ENCODE measurements at places on chromosomes 2 and 18.

- DNase-seq = no peak
Measured at GRCh38 chr2:19819097-19820065, 82.4 kb downstream of the TTC32 start.

GRCh38 chr2:163778045-163778781 lies 42.4 kb upstream of the FIGN start:
- no peak for DNase-seq

DNA sequence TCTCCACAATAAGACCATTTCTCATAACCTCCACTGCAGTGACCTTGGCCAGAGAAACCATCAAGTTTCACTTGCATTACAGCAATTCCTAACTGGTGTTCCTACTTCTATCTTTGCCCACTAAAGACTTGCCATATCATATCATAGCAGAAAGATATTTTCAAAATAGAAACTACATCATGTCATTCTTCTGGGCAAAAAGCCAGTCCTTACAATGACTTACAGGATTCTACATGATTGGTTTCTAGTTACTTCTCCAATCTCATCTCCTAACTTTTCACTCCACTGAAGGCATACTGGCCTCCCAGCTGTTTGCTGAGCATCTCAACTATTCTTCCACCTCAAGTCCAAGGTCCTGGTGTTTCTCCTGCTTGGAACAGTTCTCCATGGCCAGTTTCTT lies 151.4 kb downstream of the HNMT start:
- DNase-seq = no peak

GRCh38 chr2:11665028-11665427 lies 5.0 kb downstream of the NTSR2 start:
- no peak for DNase-seq

DNA sequence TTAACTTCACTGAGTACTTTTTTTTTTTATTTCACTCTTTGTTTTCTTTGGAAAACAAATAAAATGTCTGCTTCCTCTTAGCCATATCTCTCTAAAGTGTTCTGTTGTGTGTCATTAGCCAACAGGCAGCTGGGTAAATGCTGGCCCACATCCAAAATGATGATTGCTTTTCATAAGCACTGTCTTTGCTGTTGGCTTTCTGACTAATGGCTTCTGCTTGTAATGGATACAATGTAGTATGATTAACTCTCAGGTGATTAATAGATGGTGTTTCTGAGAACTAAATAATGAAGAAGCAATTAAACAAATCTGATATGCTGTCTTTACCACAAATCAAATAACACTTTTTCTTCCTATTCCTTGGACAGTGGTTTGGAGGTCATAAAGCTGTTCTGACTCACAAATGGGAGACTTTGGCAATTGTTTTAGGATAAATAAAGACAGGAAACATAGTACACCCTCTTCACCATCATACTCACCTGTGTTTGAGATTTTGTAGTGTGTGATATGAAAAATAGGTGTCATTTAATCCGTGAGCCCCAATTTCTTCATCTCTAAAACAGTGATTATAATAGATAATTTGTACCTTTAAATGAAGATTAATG lies 888.4 kb downstream of the TSN start:
- DNase-seq = no peak

DNA sequence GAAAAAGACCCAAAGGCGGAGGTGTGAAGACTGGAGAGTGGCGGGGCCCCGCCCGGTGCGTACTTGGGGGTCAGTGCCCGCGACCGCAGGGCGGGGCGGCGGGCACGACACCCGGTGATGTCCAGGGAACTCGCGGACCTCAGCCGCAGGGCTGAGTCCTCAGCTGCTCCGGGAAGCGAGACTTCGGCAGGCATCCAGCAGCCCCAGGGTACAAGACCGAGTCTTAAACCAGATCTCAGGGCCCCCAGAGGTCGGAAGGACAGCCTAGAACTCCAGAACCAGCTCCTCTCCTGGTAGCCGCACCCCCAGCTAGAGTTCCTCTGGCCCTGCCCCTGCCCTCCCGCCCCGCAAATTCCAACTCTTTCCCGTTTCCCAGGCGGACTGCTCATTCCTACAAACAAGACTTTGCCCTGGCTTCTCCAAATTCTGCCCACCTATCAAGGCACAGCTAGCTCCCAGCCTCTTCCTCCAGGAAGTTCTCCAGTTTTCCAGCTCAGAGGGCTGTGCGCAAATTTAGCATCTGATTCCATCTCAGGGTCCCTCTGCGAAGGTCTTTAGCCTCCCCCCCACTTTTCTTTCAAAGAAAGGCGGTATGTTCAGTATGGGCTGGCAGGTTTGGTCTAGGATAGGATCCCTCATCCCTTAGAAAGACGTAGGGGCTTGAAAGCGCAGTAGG lies 26.0 kb upstream of the NOTO start:
- DNase-seq = no peak

GRCh38 chr2:12694990-12695774 lies 21.6 kb upstream of the TRIB2 start:
- no peak for DNase-seq

Data from neural crest cell (in vitro differentiated cells).